ENCODE measurements at places on chromosomes 12 and 14.
A peak's percentile ranks its signal among the peaks of the same experiment; 100 is the strongest.

DNA sequence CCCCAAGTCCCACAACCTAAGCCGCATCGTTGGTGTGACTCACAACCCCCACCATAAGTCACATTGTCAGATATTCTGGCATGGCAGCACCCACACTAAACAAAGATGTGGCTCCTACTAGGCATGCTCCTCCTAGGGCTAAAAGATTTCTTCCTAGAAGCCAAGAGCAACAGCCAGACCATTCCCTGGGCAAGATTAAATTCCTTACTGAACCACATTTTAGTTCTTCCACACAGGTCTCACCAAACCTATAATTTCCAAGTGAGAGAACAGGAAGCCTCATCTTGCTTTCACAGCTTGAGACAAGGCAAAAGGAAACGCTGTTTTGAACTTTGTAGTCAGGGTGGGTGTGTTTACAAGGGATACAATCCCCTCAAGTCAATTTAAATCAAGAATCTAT lies 632.8 kb downstream of the DIO2 start:
- ATAC-seq, result no peak

DNA sequence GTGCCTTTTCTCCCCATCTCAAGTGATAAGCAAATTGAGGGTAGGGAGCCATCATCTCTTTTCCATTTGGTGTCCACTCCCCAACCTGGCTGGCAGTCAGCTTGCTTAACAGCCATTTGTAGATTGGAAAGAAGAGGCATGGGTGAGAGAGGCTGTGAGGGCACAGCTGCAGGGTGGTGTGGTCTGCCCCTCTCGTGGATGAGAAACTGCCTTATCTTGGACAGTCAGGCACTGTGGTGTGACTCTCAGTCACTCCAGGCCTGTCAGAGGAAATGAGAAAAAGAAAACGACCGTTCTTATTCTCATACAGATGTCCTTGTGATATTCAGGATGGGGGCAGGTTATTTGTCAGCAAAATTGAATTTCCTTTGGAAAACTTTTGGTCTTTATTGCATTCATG lies 65.1 kb upstream of the SRSF5 start:
- ATAC-seq, result peak; percentile 40

GRCh38 chr14:101242442-101243385 lies 318.6 kb upstream of the DIO3 start:
- no peak for ATAC-seq

GRCh38 chr14:95156161-95157047 lies 925 bp downstream of the DICER1 start:
- peak; percentile 45 for ATAC-seq

- peak; percentile 94 for ATAC-seq
These were observed 30.5 kb downstream of the PPP2R5C start for GRCh38 chr14:101791919-101792572.

DNA sequence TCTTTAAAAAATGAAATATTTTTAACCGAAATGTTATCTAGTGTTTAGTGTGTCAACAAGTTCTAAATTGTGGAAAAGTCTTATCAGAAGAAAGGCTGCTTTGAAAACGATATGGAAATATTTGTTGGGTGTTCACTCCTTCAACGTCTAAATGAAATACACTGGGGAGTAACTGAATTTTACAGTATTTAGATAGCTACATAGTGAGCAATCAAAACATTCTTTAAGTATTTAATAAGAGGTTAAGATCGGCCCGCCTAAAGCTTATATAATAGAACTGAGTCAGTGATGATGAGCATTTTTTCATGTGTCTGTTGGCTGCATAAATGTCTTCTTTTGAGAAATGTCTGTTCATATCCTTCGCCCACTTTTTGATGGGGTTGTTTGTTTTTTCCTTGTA lies 228.3 kb downstream of the RAD51B start:
- ATAC-seq, result no peak

DNA sequence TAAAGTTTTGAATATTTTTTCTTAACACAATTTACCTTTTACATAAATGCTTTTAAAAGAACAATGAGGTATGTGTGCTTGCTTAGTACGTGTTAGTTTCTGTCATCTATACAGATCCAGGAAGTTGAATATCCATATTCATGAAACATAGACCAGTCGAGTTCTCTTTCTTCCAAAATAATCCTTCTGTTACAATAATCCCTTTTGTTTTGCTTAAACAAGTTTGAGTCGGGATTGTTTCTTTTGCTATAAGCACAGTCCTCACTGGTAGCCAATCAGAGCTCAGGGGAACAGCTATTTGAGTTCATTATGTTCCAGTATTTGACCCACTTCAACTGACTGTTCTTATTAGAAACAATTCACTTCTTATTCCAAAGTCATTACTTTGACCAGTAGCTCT lies 214.7 kb upstream of the FLRT2 start:
- ATAC-seq, result no peak
